ENCODE measurements at places on chromosomes 5 and 9.
A peak's percentile ranks its signal among the peaks of the same experiment; 100 is the strongest.

DNA sequence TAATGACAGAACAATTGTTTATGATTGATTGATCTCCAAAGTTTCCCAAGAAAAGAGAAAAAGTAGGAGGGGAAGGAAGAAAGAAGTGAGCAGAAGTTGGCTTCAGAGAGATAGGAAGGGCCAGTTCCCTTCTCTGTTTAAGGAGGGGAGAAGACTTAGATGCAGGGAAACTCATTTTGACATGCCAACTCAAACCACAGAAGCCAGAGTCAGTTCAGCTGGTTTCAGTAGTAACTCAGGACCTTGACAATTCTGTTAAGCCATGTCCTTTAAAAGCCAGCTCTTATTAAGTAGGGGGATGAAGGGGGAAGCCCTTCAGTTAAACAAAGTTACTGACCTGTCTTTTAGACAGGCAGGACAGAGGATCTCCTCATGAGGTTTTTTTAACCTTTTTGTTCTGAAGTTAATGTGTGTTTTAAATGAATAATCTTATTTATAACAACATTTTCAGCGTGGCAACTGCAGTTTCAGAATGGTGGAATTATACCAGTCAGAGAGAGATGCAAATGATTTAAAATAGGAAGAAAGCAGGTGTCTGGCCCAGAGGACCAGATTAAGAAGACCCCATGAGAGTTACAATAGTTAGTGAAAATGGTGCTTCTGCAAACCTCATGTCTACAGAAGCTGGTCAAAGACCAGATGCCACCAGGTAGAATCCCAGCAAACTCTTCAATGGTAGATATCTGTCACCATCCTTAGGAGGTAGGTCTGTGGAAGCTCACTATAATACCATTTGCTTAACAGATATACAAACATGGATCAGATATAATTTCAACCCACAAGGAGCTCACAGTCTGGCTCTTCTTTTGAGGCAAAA, 29.3 kb upstream of the ABL1 start:
- no peak for DNase-seq

GRCh38 chr5:160970605-160971191, 118.7 kb upstream of the ATP10B start:
- DNase-seq: no peak

DNA sequence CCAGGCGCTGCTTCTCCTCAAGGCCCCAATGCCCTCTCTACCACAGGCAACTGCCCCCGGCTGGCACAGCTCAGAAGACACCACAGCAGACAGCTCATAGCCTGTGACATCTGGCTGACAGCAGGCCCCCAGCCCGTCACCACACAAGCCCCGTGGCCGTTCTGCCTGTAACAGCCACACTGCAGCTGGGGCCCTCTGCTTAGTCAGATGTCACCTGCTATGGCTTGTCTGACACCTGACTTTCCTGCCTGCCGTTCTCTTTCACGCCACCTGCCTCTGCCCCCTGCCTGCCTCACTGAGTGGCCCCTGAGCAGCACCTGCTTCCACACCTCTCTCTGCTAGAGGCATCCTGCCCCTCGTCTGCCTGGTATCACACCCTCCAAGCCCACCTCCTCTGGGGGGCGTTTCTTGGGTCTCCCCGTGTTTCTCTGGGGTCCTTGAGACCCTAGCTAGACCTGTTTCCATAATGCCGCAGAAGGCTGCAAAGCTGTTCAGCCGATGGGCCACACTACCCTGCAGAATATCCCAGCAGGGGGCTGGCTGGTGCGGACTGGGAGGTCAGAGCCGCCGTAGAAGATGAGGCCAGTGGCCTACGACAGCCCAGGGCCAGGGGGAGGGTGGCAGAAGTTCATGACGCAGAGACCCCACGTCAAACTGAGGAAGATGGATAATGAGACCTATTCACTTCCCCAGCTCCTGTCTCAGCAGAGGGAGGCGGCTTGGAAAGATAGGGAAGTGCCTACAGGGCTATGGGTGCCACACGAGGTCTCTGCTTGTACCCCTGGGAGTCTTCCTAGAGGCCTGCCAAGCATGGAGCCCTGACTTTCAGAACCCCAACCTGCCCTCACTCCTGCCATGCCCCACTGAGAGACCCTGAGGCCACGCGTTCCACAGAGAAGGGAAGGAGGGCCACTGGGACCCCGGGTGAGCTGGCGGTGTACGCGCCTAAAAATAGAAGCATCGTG, 95.1 kb downstream of the ZNF354C start:
- DNase-seq: no peak

GRCh38 chr5:80481019-80481893, 6.6 kb upstream of the FAM151B start:
- no peak for DNase-seq

DNA sequence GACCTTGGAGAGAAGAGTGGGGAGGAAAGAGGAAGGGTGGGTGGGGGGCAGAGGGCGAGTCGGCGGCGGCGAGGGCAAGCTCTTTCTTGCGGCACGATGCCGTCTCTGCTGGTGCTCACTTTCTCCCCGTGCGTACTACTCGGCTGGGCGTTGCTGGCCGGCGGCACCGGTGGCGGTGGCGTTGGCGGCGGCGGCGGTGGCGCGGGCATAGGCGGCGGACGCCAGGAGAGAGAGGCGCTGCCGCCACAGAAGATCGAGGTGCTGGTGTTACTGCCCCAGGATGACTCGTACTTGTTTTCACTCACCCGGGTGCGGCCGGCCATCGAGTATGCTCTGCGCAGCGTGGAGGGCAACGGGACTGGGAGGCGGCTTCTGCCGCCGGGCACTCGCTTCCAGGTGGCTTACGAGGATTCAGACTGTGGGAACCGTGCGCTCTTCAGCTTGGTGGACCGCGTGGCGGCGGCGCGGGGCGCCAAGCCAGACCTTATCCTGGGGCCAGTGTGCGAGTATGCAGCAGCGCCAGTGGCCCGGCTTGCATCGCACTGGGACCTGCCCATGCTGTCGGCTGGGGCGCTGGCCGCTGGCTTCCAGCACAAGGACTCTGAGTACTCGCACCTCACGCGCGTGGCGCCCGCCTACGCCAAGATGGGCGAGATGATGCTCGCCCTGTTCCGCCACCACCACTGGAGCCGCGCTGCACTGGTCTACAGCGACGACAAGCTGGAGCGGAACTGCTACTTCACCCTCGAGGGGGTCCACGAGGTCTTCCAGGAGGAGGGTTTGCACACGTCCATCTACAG, 760 bp downstream of the NPR3 start:
- DNase-seq: no peak

DNA sequence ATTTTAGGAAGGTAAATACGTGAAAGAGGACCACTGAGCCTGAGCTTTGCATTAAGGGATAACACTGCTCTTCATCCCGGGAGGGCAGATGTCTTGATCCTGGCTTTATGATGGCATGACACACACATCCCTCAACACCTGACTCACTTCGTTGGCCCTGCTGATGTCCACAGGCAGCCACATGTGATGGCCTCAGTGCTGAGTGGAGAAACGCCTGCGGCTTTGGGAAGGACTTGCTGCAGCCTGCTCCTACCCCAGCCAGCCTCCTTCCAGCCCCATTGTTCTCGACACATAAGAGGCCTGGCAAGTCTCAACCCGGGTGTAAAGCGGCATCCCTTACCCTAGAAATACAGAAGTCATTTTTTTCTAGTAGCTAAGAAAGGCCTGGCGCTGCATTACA, 169.0 kb downstream of the SYK start:
- no peak for DNase-seq

- DNase-seq: no peak
Observed at GRCh38 chr9:122396614-122397148, 25.9 kb downstream of the PTGS1 start.

DNA sequence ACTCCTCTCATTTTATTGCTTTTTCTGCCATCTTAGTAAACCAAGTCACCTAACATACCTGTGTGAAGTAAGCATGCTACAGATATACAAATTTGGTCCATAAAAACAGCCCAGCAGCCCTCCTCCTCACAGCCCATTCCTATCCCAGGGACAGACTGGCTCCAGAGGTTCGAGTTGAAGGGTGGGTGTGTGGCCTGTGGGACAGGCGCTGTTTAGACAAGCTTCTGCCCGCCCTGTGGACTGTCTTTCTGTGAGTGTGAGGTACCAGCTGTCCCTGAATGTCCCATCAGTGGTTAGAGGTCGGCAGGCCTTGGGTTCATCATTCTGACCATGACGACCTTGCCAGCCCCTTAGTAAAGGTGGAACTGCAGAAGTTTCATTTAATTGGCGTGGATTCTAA, 82.0 kb downstream of the WNK2 start:
- peak; percentile 9 for DNase-seq

- no peak for DNase-seq
Observed at GRCh38 chr5:126094991-126095390, 328.2 kb upstream of the GRAMD2B start.

- no peak for DNase-seq
Observed at GRCh38 chr5:143001764-143002351, 231.7 kb downstream of the ARHGAP26 start.

DNA sequence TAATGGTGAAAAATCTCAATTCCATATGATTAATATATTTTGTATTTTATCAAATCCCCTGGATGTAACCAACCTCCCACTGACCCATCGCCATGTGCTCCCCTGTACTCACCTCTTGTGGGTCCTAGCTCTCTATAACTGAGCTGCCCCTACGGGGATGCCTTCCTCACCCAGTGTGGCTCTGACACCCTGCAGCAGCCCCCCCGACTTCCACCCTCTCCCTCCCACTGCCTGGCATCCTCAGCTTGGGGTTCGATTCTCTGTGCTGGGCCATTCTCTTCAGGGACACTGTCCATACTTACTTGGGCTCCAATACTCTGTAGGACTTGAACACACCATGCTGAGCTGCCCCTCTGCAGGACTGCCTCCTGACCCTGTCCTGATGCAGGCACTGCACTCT, 87.1 kb downstream of the PJA2 start:
- DNase-seq: no peak

GRCh38 chr5:56670916-56671315, 144.4 kb upstream of the MAP3K1 start:
- DNase-seq: no peak

DNA sequence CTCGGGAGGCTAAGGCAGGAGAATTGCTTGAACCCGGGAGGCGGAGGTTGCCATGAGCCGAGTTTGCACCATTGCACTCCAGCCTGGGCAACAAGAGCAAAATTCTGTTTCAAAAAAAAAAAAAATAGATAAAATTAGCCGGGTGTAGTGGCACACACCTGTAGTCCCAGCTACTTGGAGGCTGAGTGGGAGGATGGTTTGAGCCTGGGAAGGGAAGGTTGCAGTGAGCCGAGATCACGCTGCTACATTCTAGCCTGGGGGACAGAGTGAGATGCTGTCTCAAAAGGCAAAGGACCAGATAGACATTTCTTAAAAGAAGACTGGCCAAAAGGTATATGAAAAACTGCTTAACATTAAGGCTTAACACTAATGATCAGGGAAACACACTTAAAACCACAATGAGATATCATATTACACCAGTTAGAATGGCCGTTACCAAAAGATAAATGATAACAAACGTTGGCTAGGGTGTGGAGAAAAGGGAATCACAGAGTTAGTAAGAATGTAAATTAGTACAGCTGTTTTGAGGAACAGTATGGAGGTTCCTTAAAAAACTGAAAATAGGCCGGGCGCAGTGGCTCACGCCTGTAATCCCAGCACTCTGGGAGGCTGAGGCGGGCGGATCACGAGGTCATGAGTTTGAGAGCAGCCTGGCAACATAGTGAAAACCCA, 10.1 kb upstream of the MARVELD2 start:
- no peak for DNase-seq

GRCh38 chr9:136928591-136928990, 15.9 kb downstream of the FBXW5 start:
- no peak for DNase-seq

GRCh38 chr5:45037927-45038326, 229.2 kb downstream of the MRPS30 start:
- no peak for DNase-seq

DNA sequence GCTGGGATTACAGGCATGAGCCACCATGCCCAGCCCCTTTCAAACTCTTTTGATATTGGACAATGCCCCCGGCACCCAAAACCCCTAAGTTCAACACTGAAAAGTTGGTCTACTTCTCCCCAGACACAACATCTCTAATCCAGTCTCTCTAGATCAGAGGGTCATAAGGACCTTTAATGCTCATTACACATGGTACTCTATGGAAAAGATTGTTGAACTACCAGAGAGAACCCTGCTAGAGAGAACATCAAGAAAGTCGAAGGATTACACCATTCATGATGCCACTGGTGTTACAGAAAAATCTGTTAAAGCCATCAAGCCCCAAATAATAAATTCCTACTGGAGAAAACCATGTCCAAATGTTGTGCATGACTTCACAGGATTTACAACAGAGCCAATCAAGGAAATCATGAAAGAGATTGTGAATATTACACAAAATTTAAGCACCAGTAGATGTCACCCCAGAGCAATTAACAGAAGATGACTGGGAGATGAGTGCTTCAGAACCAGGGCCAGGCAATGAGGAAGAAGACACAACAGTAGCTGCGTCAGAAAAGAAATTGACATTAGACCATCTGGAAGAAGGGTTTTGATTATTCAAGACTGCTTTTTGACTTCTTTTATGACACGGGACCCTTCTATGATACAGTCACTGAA, 28.3 kb upstream of the NIPAL4 start:
- DNase-seq: no peak

DNA sequence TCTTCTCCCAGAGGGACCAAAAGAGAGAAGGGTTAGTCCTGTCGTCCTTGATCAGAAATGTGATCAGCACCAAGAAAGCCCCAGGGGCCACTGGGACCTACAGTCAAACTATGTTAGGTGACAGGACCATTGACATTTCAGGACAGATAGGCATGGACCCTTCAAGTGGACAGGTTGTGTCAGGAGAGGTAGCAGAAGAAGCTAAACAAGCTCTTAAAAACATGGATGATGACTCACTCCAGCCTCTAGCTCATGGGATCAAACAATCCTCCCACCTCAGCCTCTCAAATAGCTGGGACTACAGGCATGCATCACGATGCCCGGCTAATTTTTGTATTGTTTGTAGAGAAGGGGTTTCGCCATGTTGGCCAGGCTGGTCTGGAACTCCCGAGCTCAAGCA, 2.3 kb upstream of the AQP3 start:
- DNase-seq: no peak

GRCh38 chr9:27353166-27353473, 56.2 kb upstream of the EQTN start:
- DNase-seq: no peak

DNA sequence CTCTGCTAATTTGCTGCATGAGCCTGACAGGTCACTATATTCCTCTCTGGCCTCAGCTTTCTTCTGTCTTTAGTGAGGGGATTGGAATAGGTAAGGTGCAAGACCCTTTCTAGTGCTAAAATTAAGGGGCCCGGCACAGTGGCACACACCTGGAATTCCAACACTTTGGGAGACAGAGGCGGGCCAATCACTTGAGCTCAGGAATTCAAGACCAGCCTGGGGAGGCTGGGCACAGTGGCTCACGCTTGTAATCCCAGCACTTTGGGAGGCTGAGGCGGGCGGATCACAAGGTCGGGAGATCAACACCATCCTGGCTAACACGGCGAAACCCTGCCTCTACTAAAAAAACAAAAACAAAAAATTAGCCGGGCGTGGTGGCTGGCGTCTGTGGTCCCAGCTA, 37.2 kb downstream of the EGR1 start:
- no peak for DNase-seq

DNA sequence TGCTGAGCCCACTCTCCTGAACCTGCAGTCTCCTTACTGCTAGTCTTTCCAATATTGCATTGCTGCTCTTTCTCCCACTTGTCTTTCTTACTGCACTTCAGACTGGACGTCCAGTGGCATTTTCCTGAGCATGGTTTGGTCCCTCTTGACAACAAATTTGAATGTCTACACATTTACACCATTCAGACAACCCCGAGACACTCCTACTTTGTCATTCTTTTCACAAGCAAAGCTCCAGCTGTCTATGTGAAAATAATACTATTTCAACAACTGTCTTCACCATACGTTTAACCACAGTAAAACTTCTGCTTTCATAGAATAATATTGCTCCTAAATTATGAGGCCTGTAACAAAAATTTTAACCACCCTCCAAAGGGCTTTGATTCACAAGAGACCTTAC, 10.4 kb upstream of the APTX start:
- DNase-seq: no peak
